Jurkat, Clone E6-1 (cell line): ENCODE measurements at places on chromosomes 13 and 19.

GRCh38 chr13:47067306-47067705 is 170.5 kb upstream of the HTR2A start:
- no peak for DNase-seq

- no peak for DNase-seq
Measured at GRCh38 chr13:113883921-113884804, 20.3 kb upstream of the GAS6 start.

GRCh38 chr19:48639483-48640375 is 2.5 kb upstream of the DBP start:
- DNase-seq = no peak

DNA sequence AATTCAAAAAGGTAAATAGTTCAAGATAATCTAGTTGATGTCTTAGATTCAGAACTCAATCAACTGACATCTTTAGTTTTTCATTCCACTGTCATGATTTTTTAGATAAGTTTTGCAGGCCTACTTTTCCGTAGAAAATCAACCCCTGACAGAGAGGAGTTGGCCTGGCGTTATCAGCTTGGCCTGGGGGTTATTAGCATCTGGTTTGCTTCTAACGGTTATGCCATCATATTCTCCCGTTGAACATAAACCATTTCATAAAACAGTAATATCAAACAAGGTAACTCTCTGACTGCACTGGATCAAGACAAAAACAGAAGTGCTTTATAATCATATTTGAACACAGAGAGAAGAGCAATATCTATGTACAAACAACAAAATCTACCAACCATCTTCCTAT is 130.8 kb upstream of the PCDH20 start:
- DNase-seq = no peak

GRCh38 chr13:87057807-87058520 is 613.2 kb upstream of the SLITRK5 start:
- no peak for DNase-seq

DNA sequence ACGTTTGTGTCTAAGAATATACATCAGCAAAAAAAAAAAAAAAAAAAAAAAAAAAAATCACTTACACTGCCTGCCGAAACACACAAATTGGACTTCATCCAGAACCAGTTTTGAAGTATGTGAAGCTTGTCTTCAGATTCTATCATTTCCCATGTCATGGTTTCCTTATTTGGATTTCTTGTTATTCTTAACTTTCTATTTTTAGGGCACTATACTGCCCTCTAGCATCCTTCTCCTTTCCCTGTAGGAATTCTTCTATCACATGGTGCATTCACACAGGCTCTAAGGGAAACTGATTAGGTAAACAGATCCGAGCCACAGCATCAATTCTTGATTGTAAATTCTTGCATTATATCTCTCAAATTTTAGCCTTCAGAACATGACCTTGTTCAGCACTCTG is 1507.5 kb downstream of the OLFM4 start:
- DNase-seq = no peak

- DNase-seq = no peak
Measured at GRCh38 chr13:100506600-100507422, 81.8 kb downstream of the GGACT start.

GRCh38 chr19:52945652-52946321 is 16.9 kb downstream of the ZNF816 start:
- DNase-seq = no peak

DNA sequence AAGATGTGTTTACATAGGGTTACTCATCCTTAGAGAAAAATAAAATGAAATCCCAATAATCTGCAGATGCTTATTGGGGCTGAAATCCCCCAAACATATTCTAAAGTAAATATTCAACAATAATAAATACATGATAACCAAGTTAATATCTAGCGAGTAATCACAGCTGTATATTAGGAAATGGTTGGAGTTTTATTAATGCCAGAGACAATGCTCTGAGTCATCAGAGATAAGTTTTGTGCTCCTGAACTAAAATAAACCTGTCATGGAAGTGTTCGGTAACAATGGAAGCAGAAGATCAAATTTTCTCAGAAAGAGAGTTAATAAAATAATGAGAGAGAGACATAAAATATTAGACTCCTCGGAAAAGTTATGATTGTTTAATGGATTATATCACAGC is 31.4 kb downstream of the FLT1 start:
- DNase-seq = no peak

DNA sequence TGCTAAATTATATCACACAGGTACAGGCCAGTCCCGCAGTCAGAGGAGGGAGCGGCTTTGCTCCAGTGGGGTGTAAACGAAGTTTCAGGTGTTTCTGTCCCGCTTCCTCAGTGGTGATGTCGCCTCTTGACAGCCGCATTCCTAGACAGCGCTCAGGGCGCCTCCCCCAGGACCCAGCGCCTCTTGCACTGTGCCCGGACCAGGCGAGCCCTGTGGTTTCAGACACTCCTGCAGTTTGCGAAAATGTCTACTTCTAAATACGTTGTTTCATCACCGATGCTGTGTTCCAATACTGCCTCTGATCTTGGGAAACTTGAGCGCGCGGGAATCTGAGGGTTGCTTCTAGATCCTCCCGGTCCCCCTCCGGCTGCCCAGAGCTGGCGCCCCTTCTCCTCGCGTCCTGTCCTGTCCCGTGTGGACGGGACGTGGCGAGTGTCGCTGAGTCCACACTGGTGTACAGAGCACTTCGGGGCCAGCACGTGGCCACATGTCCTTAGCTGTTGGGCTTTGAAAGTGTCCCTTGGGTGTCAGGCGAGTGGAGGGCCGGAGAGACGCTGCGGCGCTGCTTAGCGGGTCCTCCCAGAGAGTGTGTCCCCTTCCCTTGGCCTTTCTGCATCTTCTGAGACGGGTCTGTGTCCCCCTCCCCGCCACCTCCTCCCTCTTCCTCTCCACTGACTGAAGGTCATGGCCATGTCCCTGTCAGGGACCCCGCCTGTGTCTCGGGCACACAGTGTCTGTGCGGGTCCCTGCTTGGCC is 14.6 kb upstream of the RPS15 start:
- DNase-seq = no peak

- DNase-seq = no peak
Measured at GRCh38 chr13:113981611-113982295, 7.9 kb upstream of the C13orf46 start.

DNA sequence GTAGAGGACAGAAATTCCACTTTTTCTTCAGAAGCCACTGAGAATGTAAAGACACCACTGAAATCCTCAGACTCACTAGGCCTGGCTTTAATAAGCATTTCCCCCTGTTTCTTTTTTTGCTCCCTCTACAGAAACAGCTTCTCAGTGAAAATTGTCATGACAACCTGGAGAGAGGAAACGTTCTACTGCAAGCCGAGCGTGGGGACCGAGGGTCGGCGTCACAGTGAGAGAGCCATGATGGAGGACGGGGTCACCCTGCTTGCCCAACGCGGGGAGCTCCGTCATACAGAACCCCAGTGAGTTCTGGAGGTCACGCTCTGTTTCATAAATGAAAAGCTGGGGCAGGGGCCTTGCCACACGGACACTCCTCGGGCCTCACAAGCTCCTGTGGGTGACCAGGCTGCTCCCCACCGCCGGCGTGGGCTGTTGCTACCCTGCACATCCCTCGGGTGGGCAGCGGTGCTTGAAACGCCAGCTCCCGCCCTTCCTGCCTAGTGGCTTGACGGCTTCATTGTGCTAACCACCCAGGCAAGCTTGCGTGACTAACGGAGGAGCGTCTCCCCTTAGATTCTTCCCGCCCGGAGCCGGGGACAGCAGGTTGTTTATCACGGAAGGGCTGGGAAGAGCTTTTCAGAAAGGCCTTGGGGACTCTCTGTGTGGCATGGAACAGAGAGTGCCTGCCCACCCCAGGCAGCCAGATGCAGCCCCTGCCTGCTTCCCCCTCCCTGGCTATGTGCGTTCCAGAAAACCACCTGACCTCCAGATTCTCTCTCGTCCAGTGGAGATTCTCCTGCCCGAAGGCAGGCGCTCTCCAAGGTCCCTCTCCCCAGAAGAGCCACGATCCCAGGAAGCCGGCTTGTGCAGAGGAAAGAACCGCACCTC is 153.6 kb downstream of the KATNAL1 start:
- no peak for DNase-seq
